Stimulated activated CD4-positive, alpha-beta T cell treated with anti-CD3 and anti-CD28 coated beads, TNF-alpha, amount 100 ng/mL, for 4 hours (primary cell): ENCODE measurements at places on chromosomes 12 and 14.
A peak's percentile ranks its signal among the peaks of the same experiment; 100 is the strongest.

DNA sequence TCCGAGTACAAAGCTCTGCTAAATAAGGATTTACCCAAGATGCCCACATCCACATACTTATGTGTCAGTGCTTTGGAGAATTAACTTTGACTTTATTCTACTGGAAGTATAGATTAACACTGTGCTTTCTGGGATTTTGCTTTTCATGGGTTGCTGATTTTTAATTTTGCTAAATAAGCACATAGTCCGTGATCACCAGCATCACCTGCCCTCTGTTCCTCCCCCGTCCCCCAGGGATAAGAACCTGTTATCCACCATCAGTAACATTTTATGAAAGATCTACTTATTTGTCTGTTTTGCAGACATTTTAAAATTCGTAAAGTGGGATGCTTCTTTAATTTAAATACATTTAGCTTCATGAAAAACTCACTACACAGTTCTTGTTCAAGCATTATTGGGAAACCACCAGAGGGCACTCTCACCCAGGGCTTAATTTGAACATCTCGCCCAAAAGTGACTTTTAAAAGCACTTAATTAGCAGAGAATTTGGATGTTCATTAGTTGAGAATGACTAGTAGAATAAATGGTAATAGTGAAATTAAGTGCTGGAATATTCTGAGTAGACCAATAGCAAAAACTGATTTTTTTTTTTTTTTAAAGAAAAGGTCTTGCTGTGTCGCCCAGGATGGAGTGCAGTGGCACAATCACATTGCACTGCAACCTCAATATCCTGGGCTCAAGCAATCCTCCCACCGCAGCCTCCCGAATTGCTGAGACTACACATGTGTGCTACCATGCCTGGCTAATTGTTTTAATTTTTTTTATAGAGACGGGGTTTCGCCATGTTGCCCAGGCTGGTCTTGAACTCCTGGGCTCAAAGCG lies 35.7 kb downstream of the MRPL42 start:
- peak; percentile 17 for DNase-seq

DNA sequence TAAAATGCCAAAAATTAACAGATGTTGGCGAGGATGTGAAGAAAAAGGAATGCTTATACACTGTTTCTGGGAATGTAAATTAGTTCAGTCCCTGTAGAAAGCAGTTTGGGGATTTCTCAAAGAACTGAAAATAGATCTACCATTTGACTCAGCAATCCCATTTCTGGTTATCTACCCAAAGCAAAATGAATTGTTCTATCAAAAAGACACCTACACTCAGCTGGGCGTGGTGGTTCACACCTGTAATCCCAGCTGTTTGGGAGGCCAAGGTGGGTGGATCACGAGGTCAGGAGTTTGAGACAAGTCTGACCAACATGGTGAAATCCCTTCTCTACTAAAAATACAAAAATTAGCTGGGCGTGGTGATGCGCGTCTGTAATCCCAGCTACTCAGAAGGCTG lies 279.3 kb upstream of the PDE3A start:
- no peak for DNase-seq

- no peak for DNase-seq
Measured at GRCh38 chr14:88985654-88986053, 161.2 kb downstream of the TTC8 start.

DNA sequence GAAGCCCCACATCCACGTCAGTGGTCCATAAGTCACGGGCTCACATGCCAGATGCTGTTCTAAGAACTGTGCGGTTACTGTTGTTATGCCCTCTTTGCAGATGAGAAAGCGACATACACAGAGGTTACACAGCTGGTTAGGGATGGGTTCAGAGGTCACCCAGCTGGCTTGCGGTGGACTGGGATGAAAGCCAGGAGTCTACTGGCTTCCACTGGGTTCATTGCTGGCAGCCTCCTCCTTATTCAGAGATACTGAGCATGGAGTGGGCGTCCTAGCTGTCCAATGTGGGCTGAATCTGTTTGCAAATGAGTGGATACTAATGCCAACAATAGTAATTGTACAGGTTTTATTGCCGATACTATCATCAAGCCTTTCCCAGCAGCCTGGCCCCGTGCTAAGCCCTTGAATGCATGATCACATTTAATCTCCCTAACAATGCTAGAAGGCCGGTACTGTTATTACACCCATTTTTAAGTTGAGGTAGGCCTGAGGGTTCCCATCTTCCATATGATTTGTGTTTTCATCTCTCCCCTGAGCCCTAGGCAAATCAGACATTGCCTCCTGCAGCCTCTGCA lies 129.1 kb downstream of the PLXNC1 start:
- DNase-seq = no peak

DNA sequence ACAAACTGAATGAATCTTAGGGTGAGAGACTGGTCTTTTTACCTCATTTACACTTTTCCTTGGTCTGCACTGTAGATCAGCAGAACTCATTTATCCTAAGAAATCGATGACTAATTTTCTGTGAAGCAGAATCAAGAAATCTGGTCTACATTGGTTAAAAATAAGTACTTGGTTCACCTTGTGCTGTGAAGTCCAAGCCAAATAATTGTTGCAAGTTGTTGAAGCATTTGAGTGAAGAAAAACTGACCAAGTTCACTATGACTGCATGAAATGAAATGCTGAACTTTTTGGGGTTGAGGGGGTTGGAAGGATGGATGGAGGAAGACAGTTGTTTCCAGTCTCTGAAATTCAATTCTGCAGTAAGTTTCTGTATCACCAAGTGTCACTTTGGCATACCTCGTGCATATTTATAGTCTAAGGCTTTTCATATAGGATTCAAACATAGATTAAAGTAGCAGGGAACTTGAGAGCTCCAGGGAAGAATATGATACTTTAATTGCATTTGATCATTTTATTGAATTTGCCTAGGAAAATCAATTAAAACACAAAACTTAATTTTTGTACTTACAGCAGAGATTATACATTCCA lies 75.0 kb downstream of the FAR2 start:
- no peak for DNase-seq

DNA sequence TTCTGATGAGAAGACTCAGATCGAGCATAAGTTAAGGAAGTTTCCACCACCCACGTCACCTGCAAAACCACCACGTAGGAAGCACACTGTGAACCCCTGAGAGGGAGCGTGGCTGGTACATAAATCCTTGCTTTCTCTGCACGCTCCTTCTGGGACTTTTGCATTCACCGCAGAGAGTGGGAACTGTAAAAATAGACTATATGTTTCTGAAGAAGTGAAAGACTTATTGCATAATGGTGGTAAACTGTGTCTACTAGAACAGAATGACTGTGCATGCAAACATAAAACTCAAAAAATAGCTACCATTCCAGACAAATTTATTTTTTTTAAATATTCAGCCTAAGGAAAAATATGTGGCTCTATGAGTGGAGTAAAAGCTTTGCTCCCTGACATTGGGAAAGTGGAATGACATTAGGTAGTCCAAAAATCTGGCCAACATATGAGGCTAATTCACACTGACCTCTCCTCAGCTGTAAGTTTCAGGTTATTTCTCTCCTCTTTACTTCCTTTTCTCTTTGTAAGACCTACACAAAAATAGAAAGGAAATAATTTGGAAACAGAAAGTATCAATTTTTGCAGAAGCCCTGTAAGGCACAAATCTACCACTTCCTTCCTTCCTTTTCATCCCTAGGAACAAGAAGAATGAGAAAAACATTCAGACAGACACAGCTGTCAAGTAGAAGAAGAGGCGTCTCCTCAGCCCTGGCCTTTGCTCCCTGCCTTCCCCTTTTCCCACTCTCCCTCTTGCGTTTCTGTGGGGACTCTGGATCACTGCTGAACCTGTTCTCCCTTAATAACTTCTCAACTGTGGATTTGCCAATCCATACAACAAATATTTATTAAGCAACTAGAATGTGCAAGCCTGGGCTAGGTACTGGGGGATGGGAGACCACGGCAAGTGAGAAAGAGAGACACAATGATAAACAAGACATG lies 264.3 kb upstream of the FOXN3 start:
- DNase-seq = no peak

DNA sequence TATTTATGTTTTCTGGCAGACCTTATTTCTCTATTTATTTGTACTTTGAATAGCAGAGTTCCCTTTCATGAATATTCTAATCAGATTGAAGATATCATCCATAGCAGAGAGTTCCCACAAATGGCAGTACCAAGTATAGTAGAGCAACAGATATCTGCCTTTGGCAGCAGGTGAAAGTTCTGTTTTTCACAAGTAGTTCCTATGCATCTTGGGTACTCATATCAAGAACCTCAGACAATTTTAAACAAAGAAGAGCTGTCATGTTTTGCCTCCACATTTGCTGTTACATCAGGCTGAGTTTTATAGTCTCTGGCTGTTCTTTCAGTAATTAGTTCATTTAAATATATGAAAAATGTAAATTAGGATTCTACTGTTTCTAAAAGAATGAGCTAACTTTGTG lies 252.0 kb downstream of the KCNC2 start:
- DNase-seq = no peak

- no peak for DNase-seq
Measured at GRCh38 chr12:99647453-99647852, at the start of gene GARIN6. TSS of gene GARIN6 (plus strand) at chr12:99647753. CDS start at chr12:99648175, 422 bp downstream.

GRCh38 chr12:132604151-132604618 lies 6.2 kb downstream of the LRCOL1 start:
- no peak for DNase-seq

DNA sequence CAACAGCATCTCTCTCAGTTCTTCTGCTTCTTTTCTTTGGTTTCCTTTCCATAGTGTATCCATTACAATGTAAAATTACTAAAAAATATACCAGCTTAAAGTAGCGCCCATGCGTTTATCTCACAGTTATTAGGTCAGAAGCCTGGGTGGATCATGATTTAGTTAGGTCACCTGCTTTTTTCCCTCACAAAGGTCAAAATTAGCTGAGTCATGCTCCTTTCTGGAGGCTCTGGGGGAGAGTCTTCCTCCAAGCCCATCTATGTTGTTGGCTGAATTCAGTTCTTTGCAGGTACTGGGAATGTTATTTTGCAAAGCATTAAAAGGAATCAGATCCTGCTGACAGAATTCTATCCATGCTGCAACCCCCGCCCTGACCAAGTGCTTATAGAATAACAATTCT lies 101.6 kb upstream of the TMEM132C start:
- DNase-seq = no peak

DNA sequence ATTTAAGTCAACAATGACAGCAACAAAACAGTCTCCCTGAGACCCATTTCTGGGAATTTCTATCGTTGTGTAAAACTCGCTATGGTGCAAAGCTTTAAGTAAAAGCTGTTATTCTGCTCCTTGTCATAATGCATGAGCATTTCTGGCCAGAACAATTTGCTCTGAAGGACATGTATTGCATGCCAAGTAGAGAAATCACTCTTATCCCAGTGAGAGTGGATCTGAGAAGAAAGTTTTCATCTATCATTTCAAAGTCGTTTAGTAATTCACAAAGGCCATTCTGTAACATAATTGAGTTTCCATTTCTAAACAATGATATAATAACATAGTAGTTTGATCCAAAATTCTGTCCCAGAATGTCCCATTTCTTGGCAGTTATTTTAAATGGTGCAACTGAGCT lies 86.6 kb downstream of the TBC1D30 start:
- no peak for DNase-seq

- peak; percentile 16 for DNase-seq
Measured at GRCh38 chr12:104566244-104566993, 109.7 kb downstream of the CHST11 start.

DNA sequence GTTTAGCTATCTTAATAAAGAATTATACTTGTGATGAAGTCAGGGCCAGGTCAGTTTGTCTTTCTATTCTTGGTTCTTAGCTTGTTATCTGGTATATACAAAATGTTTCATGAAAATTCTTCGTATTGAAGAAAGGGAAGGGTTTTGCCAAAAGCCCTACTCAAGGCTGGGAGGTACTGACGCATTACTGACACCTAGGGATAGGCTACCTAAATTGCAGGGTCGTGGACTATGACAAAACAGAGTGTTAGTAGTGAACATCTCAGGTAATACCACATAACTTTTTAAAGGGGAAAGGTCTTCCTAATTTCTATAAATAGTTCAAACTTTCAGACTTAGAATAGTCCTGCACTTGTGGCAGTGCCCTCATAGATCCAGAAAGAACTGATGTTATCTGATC lies 246.3 kb downstream of the RGS6 start:
- DNase-seq = no peak

DNA sequence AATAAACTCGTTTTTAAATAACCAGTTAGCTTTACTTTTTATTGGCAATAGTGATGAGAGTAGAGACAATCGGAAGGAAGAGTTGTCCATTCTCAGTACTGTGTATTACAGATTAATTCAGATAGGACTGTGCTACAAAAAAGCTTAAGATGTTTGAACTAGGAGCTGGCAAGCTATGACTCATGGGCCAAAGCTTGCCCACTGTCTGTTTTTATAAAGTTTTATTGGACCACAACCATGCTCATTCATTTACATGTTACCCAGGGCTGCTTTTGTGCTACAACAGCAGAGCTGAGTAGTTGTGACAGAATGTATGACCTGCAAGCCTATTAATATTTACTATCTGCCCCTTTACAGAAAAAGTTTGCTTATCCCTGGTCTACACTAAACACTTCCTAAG lies 19.4 kb downstream of the GNS start:
- no peak for DNase-seq

- DNase-seq = no peak
Measured at GRCh38 chr12:124928095-124928911, 13.9 kb upstream of the UBC start.

GRCh38 chr12:45688183-45688582 lies 41.3 kb upstream of the ARID2 start:
- no peak for DNase-seq

DNA sequence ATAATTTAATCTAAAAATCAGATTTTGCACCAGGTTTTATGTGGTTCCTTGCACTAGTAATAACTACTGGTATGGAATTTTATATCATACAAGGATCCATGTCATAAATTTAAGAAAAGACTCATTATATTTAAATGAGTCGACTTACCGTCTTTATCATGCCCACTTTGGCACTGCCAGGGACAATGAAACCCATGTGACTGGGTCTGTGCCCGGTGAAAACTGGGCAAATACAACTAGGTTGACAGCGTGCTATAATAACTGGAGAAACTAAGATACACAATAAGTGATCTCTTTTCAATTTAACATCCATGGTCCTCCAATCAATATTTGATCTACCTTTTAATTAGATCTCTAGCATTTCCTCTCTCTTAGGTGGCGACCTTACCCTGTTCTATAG lies 64.5 kb downstream of the ACADS start:
- no peak for DNase-seq

- DNase-seq = no peak
Measured at GRCh38 chr12:22310709-22311108, 23.8 kb downstream of the ST8SIA1 start.

DNA sequence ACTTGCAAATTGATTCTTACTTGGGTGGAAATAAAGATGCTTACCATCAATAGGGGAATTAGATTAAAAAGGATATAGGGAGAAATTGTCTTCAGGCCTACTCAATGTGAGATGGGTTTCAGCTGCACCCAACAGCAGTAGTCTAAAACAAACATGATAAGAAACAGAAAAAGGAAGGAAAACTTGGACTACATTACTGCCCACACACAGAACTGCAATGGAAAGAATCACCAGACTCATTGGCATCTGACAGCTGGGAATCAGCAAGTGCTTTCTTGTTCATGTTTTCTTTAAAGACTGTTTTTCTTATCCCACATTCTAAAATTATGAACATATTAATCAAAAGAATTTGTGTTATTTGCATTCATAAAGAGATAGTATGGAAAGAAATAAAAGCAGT lies 144.2 kb downstream of the LRIG3 start:
- no peak for DNase-seq

GRCh38 chr12:114226241-114226928 lies 179.6 kb downstream of the TBX5 start:
- DNase-seq = no peak
